ENCODE measurements at places on chromosomes 4 and X.

GRCh38 chr4:79964400-79965211 lies 108.4 kb downstream of the ANTXR2 start:
- no peak for DNase-seq

- no peak for DNase-seq
Measured at GRCh38 chr4:22546299-22546698, 30.4 kb upstream of the ADGRA3 start.

DNA sequence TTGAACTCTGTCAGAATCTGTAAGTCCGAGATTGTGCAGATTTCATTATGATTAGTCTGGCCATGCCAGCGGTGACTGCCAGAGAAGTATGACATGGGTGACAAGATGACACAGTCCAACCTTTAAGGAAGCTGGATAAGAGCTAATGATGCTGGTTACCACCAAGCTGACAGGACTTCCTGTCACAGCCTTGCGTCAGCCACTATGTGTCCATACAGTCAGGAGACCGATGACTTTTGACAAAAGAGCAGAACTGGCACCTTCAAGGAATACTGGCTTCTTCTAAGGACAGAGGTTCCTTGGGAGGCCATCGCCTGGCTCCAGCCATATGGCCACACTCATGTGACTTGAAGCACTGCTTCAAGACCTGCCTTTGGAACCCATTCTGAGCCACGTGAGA lies 67.2 kb upstream of the TFDP3 start:
- no peak for DNase-seq

DNA sequence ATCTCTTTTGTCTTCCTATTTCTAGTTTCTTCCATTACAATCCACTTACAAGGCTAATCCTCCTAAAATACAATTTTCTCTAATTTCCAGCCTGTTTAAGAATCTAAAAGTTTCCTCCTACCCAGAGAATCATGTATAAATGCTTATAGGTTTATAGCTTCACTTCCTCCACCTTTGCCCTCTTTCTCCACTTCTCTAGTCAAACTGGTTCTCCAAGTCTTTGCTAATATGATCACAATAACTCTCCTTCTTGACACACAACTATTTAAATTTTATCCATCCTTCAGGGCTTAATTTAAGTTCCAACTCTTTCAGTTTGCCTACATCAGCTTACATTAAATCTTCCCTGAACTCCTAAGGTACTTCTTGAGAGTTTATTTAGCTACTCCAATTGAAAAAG lies 69.2 kb downstream of the RPS6KA6 start:
- DNase-seq, result no peak

- DNase-seq, result no peak
Measured at GRCh38 chr4:24853142-24853541, 57.8 kb downstream of the SOD3 start.
